ENCODE measurements at places on chromosomes 2 and 18. TPM values are rescaled to one million over a fixed set of nuclear protein-coding genes. Genes with fewer than 3 reads are reported as not detected.

The MYO5B gene
- total RNA-seq, result 0.21 TPM

The POTEI gene
- not detected for total RNA-seq

The VSNL1 gene
- not detected for total RNA-seq

The MAPRE2 gene
- 46.5 TPM for total RNA-seq

The SERPINB3 gene
- not detected for total RNA-seq

The CFC1 gene
- total RNA-seq, result not detected

The SESTD1 gene
- 13.1 TPM for total RNA-seq

The CCBE1 gene
- total RNA-seq, result not detected

The DSG1 gene
- total RNA-seq, result not detected

The CROCC2 gene
- not detected for total RNA-seq

The MERTK gene
- 1.2 TPM for total RNA-seq

The LYPD6B gene
- total RNA-seq, result not detected

The DYSF gene
- total RNA-seq, result not detected

The IGFBP2 gene
- total RNA-seq, result 1.4 TPM

The CAPN13 gene
- total RNA-seq, result not detected

The EIF2B4 gene
- total RNA-seq, result 34.6 TPM

The CAPN14 gene
- total RNA-seq, result 0.39 TPM

The SEPTIN10 gene
- 8.4 TPM for total RNA-seq

The MORN2 gene
- 6.7 TPM for total RNA-seq

The CD8B2 gene
- total RNA-seq, result 0.19 TPM

The IL36G gene
- not detected for total RNA-seq

The LIMS1 gene
- 102 TPM for total RNA-seq

The C2orf49 gene
- total RNA-seq, result 20.2 TPM

The PDE11A gene
- total RNA-seq, result not detected

The NGEF gene
- 4.2 TPM for total RNA-seq

The UGT1A3 gene
- total RNA-seq, result not detected

The ACMSD gene
- not detected for total RNA-seq

The NOL4 gene
- total RNA-seq, result not detected

The DSG4 gene
- not detected for total RNA-seq

The CPS1 gene
- total RNA-seq, result 1.7 TPM

The PROM2 gene
- not detected for total RNA-seq

The GPR155 gene
- 9.5 TPM for total RNA-seq

The RBM44 gene
- total RNA-seq, result 0.69 TPM

The SMYD5 gene
- 42.0 TPM for total RNA-seq

The SULT1C2 gene
- total RNA-seq, result not detected

The L3MBTL4 gene
- total RNA-seq, result 0.31 TPM

The REG3A gene
- not detected for total RNA-seq

The RAB6C gene
- total RNA-seq, result not detected

The RAB6D gene
- not detected for total RNA-seq

The REG3G gene
- total RNA-seq, result not detected

The CCDC74B gene
- 3.3 TPM for total RNA-seq

The FOXD4L1 gene
- not detected for total RNA-seq

The ALPG gene
- not detected for total RNA-seq

The TTN gene
- 0.73 TPM for total RNA-seq

The CYS1 gene
- not detected for total RNA-seq

The HNRNPA3 gene
- total RNA-seq, result 311 TPM

The HOXD3 gene
- total RNA-seq, result not detected

The MAP3K19 gene
- not detected for total RNA-seq

The CNDP1 gene
- not detected for total RNA-seq

The ESCO1 gene
- total RNA-seq, result 18.6 TPM

Measured in activated CD4-positive, alpha-beta memory T cell treated with anti-CD3 and anti-CD28 coated beads for 36 hours (primary cell).